ENCODE measurements at places on chromosomes 6 and 20. TPM values are rescaled to one million over a fixed set of nuclear protein-coding genes. Genes with fewer than 3 reads are reported as not detected.

PDE10A gene
- total RNA-seq: 1.7 TPM

ARMH2 gene
- total RNA-seq: not detected

R3HDML gene
- total RNA-seq: not detected

DNA sequence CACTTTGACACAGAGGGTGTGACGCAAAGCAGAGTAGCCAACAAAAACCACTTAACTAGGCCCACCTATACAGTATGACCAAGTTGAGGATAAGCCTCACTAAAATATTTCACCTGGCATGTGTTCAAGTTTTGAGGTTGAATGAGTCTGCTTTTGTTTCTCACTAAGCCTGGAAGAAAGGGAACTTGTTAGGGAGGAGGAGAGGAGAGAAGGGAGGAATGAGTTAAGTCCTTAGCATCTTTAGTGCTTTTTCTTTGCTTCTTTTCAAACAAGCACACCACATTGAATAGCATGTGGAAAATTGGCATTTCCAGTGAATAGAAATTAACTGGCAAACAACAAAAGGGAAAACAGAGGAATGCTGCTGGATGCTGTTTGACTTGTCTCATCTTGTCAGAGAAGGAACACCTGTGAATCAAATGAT, 461.9 kb downstream of the GJA1 start:
- no peak for DNase-seq

DNA sequence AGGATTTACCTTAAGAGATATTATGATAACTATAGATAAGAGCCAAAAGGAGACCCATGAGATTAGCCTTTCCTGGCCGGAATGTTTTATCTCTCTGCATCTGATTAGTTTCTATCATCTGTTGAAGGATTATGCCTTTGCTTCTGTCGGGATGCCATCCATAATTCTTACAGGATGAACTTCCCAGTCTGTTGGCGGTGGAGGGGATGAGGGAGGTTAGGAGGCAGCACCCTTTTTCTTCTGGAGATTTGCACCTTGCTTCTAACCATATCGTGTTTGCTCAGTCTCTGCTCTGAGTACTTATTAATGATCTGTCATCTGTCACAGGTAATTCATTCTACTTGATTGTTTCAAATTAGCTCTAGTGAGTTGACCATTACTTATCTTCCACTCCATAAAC, 292.1 kb downstream of the KHDC1L start:
- DNase-seq: no peak

- no peak for DNase-seq
Observed at GRCh38 chr6:7201444-7201731, 93.6 kb downstream of the RREB1 start.
